Activated T-helper 1 cell treated with Interleukin-2 at 50 U/mL for 16 hours (primary cell): ENCODE measurements at places on chromosomes 5 and 9.

DNA sequence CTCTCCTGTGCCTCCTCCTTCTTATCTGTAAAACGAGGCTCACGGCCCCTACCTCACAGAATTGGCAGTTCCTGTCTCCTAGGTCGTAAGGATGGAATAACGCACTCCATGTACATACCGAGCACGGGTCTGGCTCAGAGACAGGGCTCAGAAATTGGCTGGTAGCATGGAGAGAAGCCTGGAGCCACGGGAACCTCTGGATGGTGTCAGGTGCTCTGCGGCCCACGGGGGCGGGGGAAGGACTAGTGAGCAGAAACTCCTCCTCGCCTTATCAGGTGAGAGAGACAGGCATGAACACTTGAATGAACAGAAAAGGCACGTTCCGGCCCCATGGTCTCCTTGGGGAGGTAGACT is 15.4 kb upstream of the C5orf47 start:
- DNase-seq, result no peak

- no peak for DNase-seq
Measured at GRCh38 chr5:53490747-53491146, 10.3 kb downstream of the FST start.

- DNase-seq, result no peak
Measured at GRCh38 chr5:92460505-92460904, 1077.4 kb upstream of the ARRDC3 start.

DNA sequence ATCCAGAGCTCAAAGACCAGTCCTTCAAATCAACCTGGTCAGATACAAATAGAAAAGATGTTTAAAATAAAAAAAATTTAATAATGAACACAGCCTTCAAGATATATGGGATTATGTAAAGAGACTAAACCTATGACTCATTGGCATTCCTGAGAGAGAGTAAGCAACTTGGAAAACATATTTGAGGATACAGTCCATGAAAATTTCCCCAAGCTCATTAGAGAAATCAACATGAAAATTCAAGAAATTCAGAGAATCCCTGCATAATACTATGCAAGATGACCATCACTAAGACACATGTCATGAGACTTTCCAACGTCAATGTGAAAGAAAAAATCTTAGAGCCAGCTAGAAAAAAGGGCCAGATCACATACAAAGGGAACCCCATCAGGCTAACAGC is 512.9 kb upstream of the PTGER4 start:
- no peak for DNase-seq

GRCh38 chr9:84597131-84597530 is 72.4 kb upstream of the NTRK2 start:
- no peak for DNase-seq

DNA sequence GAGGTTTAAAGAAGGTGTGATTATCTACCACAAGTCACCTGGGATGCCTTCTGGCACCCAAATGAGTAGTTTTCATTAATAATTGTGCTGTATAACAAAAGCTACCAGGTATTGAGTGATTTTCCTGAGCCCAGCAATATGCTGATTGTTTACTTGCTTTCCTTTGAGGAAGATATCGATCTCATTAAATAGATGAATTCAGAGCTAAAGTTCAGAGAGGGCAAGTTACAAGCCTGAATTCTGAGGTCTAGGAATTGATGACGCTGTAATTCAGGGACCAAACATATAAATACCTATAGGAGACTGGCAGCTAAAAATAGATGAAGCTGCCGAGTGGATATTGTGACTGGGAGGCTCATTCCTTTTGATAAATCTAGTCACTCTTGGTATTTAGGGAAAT is 1.1 kb downstream of the ERCC6L2 start:
- no peak for DNase-seq

- DNase-seq, result no peak
Measured at GRCh38 chr5:176738637-176739250, 71.6 kb upstream of the UNC5A start.

DNA sequence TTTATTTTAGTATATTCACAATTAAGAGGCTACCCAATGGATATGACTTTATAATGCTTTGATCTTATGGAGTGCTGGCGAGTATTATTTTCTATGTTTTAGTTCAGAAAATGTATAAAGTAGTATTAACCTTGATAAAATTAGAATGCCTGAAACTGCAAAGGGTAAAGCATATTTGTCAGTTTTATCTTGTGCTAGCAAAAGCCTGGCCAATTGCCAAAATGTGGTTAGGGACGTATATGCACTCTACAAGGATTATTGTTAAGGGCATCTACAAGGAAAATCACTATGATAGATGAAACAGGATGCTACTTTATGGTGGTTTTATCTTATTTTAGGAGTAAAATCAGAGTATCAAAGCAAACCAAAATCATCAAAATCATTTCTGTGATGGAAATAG is 281.7 kb downstream of the CCDC171 start:
- no peak for DNase-seq

DNA sequence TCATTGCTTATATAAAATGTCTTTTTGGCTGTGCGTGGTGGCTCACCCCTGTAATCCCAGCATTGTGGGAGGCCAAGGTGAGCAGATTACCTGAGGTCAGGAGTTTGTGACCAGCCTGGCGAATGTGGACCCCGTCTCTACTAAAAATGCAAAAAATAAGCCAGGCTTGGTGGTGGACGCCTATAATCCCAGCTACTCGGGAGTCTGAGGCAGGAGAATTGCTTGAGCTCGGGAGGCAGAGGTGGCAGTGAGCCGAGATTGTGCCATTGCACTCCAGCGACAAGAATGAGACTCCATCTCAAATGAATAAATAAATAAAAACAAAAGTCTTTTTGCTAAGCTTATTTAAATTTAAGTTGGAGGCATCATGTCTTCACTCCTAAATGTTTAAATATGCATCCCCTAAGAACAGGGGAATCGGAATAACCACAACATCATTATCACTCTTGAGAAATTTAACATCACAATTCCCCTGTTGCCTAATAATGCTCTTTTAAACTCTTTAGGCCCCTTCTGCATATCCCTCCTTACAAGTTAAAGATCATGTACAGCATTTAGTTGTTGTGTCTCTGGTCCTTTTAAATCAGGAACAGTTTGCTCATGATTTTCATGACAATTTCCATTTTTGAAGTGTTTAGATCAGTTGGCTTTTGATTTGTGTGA is 72.8 kb downstream of the ERBIN start:
- no peak for DNase-seq

- DNase-seq, result no peak
Measured at GRCh38 chr5:180283026-180283615, 8.8 kb downstream of the MAPK9 start.

DNA sequence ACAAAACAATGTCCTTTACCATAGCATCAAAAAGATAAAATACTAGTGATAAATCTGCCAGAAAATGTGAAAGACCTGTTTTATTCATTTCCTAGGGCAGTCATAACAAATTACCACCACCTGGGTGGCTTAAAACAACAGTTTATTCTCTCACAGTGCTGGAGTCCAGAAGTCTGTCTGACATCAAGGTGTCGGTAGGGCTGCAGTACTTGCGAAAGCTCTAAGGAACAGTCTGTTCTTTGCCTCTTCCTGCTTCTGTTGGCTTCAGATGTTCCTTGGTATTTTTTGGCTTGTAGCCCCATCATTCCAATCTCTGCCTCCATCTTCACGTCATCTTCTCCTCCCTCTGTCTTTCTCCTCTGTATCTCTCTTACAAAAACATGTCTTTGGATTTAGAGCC is 51.0 kb downstream of the PTPDC1 start:
- DNase-seq, result no peak

- DNase-seq, result no peak
Measured at GRCh38 chr5:72951671-72952468, 4.0 kb upstream of the FCHO2 start.

GRCh38 chr5:39561421-39561820 is 136.6 kb upstream of the DAB2 start:
- no peak for DNase-seq

DNA sequence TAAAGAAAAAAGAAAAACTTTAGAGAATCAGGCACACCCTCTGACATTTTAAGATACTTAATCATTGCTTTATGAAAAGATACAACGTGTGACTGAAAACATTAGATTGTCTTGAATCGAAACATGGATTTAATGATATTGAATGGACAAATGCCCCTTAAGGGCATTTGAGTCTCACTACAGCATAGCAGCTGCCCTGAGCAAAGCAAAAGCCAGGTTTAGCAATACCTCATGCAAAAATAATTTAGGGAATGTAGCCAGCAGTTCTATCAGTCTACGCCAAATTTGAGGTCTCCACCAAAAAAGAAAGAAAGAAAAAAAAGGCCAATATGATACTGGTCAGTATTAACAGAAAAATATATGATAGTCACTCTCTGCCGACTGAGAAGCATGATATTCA is 56.6 kb upstream of the LMNB1 start:
- DNase-seq, result no peak

DNA sequence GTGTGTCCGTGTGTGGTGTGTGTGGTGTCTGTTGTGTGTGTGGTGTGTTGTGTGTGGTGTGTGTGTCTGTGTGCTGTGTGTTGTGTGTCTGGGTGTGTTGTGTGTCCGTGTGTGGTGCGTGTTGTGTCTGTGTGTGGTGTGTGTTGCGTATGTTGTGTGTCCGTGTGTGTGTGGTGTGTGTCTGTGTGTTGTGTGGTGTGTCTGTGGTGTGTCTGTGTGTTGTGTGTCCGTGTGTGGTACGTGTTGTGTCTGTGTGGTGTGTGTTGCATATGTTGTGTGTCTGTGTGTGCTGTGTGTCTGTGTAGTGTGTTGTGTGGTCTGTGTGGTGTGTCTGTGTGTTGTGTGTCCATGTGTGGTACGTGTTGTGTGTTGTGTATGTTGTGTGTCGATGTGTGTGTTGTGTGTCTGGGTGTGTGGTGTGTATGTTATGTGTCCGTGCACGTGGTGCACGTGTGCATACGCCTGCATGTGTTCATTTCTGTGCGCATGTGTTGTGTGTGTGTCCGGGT is 72.3 kb downstream of the KCNT1 start:
- DNase-seq, result no peak

DNA sequence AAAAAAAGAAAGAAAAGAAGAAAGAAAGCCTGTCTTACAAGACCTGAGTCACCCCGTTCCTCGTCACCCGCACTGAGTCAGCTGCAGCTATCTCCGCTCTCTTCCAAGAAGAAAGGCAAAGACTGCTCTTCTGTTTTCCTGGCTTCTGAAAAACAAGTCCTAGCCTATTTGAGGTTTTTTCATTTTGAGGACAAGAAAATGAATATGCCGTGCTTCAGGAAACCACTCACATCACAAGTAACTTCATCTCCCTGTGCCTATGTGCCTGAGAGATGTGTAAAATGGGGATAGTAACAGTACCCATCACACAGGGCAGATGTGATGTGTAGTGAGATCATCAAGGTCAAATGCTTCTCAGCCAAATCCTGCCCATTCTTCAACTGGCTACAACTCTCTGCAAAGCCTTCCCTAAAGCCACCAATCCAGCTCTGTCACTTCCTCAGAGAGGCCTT is 78.4 kb downstream of the GLDC start:
- DNase-seq, result no peak

DNA sequence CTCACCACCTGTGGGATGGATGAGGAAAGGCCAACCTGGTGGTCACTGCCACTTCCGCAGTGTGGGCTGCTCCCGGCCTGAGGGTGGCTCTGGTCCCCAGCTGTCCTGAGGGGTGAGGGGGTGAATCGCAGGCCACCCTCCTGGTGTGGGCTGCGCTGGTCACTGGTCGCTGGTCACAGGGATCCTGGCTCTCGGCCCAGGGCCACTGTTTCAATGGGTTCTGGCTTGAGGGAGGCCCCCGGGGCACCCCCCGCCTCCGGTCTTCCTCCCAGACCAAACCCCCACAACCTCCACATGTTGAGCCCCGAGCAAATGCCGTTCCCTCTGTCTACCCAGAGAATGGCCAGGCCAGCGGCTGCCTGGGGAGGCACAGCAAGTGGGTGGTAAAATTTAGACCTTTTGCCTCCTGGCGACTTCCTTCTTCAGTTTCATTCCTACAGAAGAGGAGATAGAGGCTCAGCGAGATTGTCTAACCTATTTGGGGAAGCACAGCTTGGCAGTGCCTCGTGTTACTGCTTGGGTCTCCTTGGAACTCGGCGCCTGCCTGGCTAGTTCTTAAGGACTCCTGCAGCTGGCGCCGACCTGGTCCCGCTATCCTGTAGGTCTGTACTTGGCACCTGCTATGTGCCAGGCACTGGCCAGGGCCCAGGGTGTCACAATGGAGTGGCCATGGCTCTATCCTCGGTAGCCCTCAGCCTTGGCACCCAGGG is 48.2 kb downstream of the RXRA start:
- no peak for DNase-seq

DNA sequence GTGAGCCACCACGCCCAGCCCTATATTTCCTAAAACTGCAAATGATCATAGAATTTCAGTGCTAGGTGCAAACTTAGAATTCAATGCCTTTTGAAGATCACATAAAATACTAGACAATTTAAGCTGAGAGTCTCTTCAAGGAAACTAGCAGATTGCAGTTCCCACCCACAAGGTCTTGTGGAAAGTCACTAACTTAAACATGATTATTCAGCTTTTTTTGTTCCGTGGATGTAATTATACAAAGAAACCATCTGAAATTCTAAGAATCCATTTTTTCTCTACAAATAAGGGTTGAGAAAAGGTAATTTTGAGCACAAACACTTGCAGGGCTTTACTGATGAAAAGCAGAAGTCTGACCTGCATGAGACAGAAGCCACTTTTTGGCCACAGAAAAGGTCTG is 4.5 kb upstream of the LHFPL2 start:
- DNase-seq, result no peak

DNA sequence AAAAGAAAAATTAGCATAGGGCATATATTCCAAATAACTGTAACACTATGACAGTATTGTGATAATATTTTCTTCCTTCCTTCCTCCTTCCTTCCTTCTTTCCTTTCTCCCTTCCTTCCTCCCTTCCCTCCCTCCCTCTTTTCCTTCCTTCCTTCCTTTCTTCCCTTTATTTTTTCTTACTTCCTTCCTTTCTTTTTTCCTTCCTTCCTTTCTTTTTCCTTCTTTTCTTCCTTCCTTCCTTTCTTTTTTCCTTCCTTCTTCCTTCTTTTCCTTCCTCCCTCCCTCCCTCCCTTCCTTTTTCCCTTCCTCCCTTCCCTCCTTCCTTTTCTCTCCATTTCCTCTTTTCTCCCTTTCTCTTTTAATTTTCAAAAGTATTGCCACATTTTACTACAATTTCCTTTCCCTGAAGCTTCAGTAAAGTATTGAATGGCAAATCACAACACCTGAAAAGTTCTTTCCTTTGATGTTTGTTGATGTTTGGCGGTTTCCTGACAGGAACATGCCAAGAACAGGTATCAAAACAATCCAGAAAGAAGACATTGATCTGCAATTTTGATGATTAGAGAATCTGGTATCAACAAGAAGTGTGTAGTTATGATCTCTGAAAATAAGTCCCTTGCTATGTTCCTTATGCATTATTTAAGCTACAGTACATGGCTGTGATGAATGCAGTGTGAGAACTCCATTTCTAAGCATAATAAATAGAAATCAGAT is 253.1 kb upstream of the EDIL3 start:
- DNase-seq, result no peak

- no peak for DNase-seq
Measured at GRCh38 chr9:86500667-86501435, 146.6 kb upstream of the TUT7 start.

GRCh38 chr5:147957901-147958300 is 51.6 kb upstream of the C5orf46 start:
- no peak for DNase-seq

DNA sequence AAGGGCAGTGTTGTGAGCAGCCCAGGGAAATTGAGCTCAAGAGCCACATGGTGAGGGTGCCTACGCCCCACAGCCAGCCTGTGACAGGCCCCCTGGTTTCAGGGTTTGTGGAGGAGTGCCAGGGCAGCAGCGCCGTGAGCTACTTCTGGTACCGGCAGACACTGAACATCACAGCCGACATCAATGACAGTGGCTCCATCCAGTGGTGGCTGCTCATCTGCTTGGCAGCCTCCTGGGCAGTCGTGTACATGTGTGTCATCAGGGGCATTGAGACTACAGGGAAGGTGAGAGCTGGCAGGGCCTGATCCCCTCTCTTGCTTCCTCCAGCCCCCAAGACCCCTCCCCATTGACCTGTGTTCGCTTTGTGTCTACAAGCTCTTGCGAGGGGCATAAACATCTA is 10.2 kb downstream of the SLC6A18 start:
- no peak for DNase-seq
